ENCODE measurements at places on chromosomes 1 and 21.

DNA sequence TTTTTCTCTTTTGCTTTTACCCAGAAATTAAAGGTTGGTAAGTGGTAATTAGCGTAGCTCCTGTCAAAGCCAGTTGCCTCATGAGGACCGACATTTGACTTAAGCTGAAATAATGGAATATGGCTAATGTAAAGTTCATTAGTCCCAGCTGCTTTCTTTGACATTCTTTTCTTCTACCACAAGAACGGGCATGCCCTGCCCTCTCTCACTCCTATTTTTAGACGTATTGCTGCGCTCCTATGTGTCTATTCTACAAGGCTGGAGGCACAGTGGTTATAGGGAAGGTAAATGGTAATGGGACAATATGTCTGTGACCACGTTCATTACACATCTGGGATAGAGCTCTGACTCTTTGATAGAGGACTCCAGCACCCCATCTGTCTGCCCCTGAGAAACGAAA is 6.8 kb downstream of the CORT start:
- DNase-seq: no peak

DNA sequence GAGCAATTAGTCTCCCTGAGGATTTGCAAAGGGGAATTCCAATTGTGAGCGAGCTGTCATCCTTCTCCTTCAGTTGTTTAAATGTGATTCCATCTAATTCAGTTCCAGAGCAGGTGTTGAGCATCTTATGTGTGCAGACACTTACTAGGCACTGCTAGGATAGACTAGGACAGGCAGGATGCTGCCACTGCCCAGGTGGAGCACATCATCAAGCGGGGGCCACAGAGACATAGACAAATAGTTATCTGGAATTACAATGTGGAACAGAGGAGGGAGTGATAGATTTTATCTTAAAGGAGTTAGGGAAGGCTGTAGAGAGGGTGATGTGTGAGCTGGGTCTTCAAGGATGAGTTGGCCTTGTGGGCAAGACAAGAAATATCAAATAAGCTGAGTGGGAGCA is 55.9 kb downstream of the CDC7 start:
- DNase-seq: no peak

DNA sequence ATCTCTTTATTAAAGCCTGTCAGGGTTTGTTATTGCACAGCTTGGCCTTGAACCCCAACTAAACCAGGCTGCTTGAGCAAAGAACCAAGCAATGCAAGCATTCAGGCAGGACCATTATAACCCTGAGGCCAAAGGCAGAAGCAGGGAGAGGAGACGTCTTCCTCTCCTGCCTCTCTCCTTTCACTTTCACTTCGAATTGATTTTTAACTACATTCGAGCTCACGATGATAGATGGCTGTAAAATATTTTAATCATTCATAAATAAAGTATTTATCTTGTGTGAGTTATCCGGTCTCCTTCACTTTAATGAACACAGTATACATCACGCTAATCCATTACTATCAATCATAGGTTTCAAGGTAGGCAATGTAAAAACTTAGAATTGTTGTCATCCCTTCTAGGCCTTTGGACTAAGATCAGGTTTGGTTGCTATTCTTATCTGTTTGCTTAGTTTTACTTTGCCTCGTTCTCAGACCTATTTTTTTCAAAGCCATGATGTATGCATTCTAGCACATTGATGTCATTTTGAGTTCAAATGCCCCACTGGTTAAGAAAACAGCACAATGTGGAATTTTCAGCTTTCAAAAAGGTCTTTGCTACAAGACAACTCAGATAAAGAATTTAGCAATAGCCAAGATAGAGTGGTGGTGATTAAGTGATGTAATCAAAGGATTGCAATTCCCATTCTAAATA is 480.2 kb upstream of the RUNX1 start:
- DNase-seq: peak; percentile 9

DNA sequence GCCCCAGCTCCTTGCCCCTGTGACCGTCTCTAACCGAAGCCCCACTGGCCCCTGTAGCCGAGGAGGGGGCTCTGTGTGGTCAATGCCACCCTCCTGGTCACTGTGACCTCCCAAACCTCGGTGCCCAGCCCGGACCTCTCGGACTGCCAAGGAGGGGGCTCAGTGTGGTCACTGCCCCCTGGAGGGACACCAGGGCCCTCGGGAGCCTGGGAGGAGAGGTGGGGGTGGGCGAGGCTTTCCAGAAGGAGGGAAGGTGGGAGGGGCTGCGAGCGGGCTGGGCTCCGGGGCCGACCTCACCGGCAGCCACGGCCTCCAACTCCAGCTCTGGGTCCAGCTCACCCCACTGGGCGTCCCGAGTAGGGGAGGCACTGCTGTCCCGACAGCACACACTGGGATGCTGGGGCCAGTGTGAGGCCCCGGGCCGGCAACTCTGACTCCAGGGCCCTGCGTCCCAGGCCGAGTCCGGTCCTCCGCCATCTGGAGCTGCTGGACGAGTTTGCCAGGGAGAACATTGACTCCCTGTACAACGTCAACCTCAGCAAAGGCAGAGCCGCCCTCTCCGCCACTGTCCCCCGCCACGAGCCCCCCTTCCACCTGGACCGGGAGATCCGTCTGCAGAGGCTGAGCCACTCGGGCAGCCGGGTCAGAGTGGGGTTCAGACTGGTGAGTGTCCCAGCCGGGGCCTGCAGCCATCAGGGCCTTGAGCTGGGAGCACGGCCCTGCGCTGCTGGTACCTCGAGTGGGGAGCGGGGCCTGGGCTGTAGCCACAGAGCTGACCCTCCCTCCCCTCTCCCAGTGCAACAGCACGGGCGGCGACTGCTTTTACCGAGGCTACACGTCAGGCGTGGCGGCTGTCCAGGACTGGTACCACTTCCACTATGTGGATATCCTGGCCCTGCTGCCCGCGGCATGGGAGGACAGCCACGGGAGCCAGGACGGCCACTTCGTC is 6.4 kb downstream of the SCNN1D start:
- DNase-seq: no peak

- no peak for DNase-seq
Observed at GRCh38 chr1:20981915-20982314, 194.8 kb downstream of the EIF4G3 start.

GRCh38 chr1:36663772-36664430 is 181.2 kb upstream of the CSF3R start:
- no peak for DNase-seq

DNA sequence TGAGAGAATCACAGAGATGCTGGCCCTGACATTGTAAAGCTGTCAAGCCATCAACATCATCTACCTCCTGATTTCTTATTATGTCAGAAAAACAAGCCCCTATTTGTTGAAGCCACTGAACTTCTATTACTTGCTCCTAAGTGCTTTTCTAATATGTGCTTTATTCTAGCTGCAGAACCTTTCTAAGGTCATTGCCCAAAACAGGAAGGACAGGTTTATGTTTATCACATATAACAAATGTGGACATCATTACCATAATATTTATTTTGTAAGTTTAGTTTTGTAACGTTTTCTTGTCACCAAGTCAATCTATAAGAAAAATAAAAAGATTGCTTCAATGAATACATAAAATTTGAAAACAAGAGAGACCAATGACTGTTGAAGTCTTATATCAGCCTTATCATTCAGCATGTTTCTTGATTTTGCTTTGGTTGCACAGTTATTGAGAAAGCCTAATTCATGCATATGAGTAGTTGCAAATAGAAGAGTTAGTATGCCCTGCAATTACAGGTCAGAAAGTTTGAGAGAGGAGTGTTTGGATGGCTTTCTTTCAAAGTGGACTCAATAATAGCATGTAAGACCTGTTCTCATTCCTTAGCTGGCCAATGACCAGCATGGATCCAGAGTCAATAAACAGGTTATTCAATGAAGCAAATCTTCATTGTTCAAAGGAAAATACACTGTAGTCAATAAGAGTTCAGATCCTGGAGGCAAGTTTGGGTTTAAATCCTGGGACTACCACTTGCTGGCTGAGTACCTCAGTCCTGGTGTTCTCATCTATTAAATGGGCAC is 84.1 kb downstream of the MAB21L3 start:
- DNase-seq: no peak

GRCh38 chr1:223700942-223701637 is 11.2 kb upstream of the CAPN2 start:
- DNase-seq: peak; percentile 69

- no peak for DNase-seq
Observed at GRCh38 chr1:84669831-84670230, 20.4 kb downstream of the SSX2IP start.

GRCh38 chr1:71080230-71080738 is 551 bp downstream of the ZRANB2 start:
- peak; percentile 15 for DNase-seq

DNA sequence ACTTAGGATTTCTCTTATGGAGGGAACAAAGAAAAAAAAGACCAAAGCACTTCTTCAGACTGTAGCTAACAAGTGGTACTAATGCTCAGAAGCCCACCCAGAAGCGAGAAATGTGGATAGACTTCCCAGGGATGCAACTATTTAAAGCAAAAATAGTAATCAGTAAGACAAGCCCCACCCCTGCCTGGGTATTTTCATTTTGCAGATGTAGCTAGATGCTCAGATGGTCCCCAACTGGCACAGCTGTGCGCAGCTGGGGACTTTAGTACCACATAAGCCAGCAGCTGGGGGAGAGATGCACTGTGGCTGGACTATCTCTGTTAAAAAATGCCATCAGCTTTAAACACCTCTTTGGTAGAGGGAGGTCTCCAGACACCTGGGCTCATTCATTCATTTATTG is 77.8 kb upstream of the SPAG17 start:
- DNase-seq: no peak

- no peak for DNase-seq
Observed at GRCh38 chr1:202750761-202751160, 40.5 kb upstream of the SYT2 start.

GRCh38 chr1:77540501-77541161 is 141.8 kb downstream of the ZZZ3 start:
- DNase-seq: no peak

GRCh38 chr1:103108376-103109150 is at the start of gene COL11A1:
TSS of gene COL11A1 (minus strand) at chr1:103108522. CDS start at chr1:103108178, 344 bp downstream.
- DNase-seq: no peak

- peak; percentile 15 for DNase-seq
Observed at GRCh38 chr1:118077331-118078045, 107.5 kb downstream of the SPAG17 start.

DNA sequence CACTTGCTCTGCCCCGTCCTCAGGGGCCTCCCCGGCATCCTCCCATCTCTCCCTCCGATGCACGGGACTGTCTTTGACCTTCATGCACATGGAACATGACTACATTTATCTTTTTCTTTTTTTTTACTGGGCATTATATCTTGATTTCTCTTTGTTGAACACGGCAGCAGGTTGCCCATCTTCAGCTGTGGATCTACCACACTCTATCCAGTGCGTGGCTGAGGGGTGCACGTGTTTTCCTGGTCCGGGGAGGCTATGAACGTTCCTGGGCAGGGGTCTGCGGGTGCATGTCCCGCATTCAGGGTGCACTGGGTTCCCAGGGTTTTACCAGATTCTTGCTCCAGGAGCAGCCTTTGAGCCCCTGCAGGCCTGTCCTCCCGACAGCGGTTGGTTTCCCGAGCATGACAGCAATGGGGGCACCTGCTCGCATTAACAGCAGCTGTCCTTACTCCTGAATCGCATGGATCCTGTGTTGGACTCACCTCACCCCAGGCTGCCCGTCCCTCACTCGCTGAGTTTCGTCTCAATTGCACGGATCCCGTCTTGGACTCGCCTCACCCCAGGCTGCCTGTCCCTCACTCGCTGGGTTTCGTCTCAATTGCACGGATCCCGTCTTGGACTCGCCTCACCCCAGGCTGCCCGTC is 7.4 kb downstream of the POFUT2 start:
- DNase-seq: no peak

DNA sequence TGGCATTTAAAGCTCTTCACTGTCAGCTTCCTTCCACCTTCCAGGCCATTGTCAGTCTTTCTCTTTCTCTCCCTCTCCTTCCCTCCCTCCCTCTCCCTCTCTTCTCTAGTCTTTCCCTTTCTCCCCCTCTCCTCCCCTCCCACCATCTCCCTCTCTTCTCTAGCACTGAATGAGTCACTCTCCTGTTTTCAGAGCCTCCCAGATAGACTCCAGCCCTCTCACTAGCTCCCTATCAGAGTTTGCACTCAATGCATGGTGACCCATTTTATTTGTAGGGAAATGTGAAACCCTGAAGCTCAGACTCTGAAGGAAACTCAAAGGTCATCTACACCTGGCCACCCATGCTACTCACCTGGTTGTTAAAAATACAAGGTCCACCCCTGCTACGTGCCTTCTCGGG is 4.4 kb upstream of the MATN1 start:
- DNase-seq: no peak

GRCh38 chr21:32406405-32406804 is 6.1 kb upstream of the EVA1C start:
- DNase-seq: no peak

GRCh38 chr1:42940851-42941639 is 17.6 kb downstream of the SLC2A1 start:
- DNase-seq: peak; percentile 88

DNA sequence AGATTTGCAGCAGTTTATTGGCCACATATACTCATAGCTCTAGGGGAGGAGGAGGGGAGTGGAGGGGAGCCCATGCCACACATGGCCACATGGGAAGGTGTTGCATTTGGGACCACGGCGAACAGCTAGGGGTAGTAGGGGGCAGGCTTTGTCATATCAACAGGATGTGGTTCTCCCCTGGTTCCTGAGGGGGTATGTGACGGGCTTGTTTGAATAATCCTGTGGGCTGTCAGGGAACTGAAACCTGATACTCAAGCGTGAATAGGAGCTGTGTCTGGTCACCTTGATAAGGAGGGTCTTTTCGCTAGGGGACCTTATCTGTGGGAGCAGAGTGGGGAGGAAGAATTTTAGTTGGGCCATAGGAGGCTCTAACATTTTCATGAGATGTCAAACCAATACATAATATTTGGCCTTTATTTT is 264.7 kb downstream of the CTH start:
- no peak for DNase-seq

DNA sequence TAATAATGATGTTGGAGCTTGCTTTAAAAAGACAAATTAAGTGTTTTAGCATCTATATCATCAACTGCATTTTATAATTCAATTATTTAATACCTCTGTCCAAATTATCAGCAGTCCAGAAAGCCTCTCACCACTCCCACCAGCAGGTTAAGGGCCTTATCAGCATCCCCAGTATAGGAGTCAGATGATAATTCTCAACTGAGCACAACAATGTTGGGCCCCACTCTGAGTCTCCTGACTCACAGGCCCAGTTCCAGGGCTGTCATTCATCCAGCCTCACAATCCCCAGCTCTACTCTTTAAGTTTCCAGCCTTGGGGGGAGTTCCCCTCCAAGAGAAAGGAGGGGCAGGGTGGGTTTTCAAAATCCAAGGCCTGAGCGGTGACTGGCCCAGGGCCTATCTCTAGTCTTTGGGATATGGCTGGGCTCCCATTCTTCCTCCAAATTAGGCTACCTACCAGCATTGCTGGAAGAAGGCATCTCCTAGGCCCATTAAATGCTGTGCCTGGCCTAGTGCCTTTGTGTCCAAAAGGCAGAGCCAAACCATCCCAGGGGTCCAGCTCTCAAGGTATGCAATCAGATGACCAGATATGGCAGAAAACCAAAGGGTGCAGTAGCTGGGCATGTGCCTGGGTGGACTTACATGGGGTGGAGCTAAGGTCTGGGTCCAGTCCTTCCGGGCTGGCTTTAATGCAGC is 134.1 kb downstream of the GLUL start:
- DNase-seq: no peak

- no peak for DNase-seq
Observed at GRCh38 chr1:220498188-220498587, 29.7 kb upstream of the MARK1 start.
